Stimulated activated CD4-positive, alpha-beta T cell treated with anti-CD3 and anti-CD28 coated beads, Interleukin-15, amount 100 ng/mL, for 1 hour (primary cell): ENCODE measurements at places on chromosomes 6 and 20.

DNA sequence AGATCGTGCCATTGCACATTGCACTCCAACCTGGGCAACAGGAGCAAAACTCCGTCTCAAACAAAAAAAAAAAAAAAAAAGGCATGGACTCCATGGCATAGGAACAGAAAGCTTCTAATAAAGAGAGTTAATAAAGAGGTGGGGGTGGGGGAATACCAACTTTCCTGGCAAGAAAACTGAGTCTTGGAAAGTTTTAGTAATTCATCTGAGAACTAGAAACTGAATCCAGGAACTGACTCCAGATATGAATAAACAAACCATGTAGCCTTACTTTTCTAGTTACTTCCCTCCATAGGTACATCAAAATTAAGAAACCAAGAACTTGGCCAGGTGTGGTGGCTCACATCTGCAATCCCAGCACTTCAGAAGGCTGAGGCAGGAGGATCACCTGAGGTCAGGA is 38.5 kb downstream of the PTPRT start:
- no peak for DNase-seq

DNA sequence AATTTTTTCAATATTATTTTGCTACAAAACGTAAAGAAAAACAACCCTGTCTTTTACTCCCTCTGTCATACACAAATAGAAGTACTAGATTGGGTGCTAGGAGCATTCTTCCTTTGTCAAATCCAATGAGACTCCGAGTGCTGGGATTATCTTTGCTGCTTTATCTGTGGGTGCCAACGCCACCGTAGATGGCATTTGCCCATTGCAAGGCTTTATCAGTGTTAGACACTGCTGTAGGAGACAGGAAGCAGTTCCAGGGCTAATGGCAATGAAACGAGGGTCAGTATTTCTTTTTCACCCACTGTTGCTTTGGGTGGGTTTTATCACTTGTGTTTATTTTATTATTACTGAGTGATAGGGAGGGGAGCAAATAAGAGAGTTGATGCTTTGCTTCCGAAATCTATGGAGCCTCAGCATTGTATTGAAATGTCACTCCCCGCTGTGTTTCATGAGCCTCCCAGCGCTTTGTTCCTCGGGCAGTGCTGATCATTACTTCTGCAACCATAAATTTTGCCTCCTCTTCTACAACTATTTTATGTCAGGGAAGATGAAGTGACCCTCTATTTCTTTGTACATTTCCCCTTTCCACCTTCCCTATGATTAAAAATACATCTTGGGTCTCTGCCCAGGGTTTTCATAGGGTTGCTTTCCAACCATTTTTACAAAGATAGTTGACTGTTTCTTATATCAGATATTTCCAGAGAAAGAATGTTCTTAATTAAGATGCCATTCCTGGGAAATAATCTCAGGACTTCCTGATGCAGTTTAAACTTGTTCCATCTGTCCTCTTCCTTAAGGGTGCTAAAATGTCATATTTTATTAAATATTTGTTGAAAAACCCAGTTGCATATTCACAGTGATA is 86.7 kb upstream of the LAMP5 start:
- DNase-seq: no peak

GRCh38 chr6:118804091-118804490 is 89.9 kb upstream of the ASF1A start:
- no peak for DNase-seq

- no peak for DNase-seq
These were observed 205.0 kb upstream of the EPHA7 start for GRCh38 chr6:93624408-93624807.

DNA sequence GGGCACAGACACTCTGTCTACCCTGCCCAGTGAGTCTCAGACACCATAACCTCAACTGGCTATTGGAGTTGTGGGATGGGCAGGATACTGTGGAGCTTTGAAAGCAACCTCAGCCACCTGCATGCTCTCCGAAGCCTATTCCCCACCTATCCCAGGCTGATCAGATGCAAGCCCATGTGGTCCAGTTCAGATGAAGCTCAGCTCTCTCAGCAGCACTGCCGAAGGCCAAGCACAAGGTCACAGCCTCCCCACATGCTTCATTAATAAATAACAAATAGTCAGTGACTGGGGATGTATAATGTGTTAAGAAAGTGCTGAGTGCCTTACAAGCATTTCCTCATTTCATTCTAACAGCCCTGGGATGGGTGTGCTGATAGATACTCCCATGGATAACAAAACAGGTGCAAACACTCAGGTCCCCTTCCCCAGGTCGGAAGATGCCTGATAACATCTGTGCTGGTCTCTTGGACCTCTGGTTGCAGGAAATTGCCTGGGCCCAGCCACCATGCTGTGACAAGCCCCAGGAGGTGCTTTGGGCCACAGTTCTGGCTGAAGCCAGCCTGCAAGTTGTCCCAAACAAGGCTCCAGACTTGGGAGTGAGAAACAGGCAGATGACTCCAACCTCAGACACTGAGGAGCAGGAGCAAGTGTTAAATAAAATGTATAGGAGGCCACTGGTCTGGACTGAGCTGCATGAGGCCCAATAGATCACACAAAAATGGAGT is 3.7 kb downstream of the ACSS1 start:
- DNase-seq: no peak

GRCh38 chr20:59351157-59352040 is 51.0 kb downstream of the EDN3 start:
- DNase-seq: no peak

GRCh38 chr20:9514461-9515213 is at the start of gene LAMP5:
Gene LAMP5, plus strand, starts transcription at chr20:9514590. Its CDS starts 263 bp downstream, at chr20:9514853.
- no peak for DNase-seq

DNA sequence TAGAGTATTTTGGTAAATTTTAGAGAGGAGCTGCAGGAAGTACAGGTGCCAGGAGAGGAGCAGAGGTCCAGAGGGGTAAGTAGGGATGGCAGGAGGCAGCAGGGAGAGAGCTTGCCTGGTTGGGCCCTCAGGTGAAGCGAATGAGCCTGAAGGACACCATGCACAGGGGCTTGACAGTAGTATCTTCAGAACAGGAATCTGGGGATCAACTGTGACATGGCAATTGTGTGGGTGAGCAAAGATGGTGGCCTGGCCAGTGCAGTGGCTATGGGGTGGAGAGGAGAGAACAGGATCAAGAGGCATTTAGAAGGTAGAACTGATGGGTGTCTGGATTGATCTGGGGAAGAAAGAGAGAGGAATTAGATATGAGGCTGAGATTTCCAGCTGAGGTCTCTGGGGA is 68.7 kb upstream of the RNF24 start:
- DNase-seq: no peak
